ENCODE measurements at places on chromosomes 4 and X.

- no peak for DNase-seq
These were observed at the start of gene FGD1 for GRCh38 chrX:54495814-54496516. Gene FGD1 (minus strand): TSS chrX:54496234. CDS start chrX:54495432, 802 bp downstream.

- DNase-seq, result no peak
These were observed 1804.7 kb downstream of the STIM2 start for GRCh38 chr4:28665306-28665705.

- no peak for DNase-seq
These were observed 63.2 kb upstream of the WWC2 start for GRCh38 chr4:183035726-183036415.

DNA sequence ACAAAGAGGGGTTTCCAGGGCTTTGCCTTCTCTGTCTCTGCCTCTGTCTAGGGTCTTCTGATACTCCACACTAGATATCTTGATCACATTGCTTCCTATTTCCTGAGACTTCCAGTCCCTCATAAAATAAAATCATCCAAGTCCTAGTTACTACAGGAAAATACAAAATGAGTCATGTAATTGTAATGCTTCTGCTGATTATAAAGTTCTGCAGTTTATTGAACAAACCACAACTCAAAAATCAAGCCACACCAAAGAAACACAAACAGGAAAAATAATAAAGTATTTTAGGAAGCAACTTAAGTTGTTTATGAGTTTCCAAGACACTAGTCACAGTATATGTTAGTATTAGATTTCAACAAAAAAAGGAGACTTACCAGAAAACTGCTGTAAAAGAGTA is 695.1 kb upstream of the GALNTL6 start:
- no peak for DNase-seq

DNA sequence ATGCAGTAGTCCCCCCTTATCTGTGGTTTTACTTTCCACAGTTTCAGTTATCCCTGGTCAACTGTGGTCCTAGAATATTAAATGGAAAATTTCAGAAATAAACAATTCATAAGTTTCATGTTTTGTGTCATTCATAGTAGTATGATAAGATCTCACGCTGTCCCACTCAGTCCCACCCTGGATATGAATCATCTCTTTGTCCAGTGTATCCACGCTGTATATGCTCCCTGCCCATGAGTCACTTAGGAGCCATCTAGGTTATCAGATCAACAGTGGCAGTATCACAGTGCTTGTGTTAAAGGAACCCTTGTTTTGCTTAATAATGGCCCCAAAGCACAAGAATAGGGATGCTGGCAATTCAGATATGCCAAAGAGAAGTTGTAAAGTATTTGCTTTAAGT is 16.2 kb upstream of the SYTL4 start:
- DNase-seq, result no peak

- no peak for DNase-seq
These were observed 32.1 kb upstream of the PAQR3 start for GRCh38 chr4:78971326-78971725.

GRCh38 chr4:150533673-150534072 is 48.3 kb upstream of the MAB21L2 start:
- no peak for DNase-seq

DNA sequence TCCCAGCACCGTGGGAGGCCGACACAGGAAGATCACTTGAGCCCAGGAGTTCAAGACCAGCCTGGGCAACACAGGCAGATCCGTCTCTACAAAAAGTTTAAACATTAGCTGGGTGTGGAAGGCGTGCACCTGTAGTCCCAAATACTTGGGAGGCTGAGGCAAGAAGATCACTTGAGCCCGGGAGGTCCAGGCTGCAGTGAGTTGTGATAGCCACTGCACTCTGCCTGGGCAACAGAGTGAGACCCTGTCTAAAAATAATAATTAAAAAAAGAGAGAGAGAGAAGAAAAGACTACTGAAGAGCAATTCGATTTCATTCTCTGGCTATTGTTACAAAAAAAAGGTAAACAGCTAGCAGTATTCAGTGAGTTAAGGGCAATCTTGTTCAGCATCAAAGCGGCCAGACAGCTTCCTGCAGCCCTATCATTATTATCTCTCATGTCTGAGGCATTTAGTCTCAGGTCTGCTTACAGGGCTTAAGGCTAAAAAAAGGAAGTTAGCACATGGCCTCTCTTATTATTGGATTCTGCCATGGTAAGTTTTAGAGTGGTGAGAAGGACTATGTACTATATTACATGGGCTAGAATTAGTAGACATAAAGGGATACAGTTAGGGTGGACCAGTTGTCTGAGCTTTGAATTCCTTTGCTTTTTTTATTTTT is 37.9 kb downstream of the ARHGEF6 start:
- DNase-seq, result no peak

GRCh38 chrX:39726771-39727170 is 371.0 kb downstream of the BCOR start:
- DNase-seq, result peak; percentile 7

DNA sequence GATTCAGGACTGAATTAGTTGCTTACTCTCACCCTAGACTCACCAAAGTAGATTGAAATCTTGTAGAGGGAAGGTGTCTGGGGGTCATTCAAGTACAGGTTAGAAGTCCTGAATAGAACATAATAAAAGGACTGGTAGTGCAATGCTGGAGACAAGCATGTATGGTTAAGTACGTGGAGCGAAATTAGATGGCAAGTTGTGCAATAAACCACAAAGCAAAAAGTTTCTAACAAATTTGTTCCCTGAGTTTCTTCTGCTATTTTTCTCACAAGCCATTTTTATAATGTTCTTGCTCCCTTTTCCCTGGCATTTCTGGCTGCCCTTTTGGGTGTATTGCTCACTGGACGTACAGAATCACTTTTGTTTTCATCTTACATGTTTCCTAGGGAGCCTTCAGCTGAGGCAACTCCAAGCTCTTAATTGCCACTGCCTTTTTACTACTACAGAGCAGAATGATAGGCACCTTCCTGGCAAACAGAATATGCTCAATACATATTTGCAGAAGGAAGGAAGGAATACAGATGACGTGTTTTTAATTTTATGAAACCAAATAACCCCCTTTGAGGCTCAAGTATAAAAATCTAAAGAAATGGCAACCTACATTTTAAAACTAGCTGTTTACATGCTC is 23.4 kb downstream of the LANCL3 start:
- no peak for DNase-seq

DNA sequence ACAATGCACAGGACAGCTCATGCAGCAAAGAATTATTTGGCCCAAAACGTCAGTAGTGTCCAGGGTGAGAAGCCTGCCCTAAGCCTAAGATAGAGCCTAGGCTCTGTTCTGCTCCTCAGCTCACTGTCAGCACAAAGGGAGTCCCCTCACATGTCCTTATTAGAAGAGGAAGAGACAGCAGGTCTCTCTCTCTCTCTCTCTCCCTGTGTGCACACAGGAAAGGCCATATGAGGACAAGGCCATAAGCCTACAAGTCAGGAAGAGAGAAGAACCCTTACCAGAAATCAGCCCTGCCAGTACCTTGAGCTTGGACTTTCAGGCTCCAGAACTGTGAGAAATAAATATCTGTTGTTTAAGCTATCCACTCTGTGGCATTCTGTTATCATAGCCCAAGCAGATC is 20.4 kb downstream of the FAM184B start:
- DNase-seq, result no peak

- DNase-seq, result no peak
These were observed 53.8 kb upstream of the HGFAC start for GRCh38 chr4:3387943-3388361.

- peak; percentile 4 for DNase-seq
These were observed 207.9 kb upstream of the ANXA3 start for GRCh38 chr4:78343682-78344081.

- no peak for DNase-seq
These were observed 85.0 kb downstream of the NFKB1 start for GRCh38 chr4:102586002-102586643.

GRCh38 chr4:88744609-88745008 is 47.0 kb upstream of the NAP1L5 start:
- no peak for DNase-seq

DNA sequence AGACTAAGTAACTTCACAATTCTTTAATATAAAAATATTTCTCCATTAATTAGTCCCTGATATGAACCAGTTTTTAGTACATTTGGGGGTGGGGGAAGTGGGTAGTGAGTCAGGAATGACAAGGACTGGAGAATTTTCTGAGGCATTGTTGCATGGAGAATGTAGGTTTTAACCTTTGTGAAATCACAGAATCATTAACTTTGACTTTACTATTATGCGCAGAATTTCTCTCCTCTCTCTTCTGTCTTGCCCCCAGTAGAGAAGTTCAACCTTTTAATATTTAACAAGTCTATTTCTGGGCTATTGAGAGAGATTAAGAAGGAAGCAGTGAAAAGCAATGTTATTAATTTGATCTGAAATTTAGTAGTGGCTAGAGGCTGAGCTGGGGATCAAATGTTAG is 597.0 kb downstream of the PCDH18 start:
- no peak for DNase-seq

- peak; percentile 2 for DNase-seq
These were observed 31.5 kb upstream of the IL21 start for GRCh38 chr4:122652379-122652778.

GRCh38 chr4:5912614-5913019 is 19.7 kb upstream of the CRMP1 start:
- no peak for DNase-seq

DNA sequence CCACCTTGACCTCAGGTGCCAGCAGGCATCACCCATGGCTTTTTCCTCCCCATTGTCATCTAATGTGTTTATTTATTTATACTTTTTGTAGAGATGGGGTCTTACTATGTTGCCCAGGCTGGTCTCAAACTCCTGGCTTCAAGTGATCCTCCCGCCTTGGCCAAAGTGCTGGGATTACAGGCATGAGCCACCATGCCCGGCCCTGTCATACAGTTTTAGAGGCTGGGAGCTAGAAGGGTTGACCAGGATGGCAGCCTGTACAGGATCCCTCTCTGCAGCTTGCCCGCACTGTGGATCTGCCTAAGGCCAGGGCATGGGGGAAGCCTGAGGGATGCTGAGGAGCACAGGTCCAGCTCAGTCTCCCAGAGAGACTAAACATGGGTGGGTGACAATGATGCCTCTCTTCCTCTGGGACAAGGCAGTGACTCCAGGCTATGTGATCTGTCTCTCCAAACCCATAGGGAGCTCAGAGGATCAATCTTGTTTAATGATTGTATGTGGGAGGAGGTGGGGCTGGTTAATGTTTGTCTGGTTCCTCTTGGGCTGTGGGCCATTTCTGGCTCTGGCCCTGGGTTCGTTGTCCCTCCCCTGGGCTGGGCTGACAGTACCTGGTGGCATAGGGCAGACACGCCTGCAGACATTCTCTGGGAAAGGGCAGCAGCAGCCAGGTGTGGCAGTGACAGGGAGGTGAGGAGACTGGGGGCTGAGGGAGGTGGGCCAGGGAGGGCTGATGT is 8.3 kb upstream of the GJB1 start:
- no peak for DNase-seq

DNA sequence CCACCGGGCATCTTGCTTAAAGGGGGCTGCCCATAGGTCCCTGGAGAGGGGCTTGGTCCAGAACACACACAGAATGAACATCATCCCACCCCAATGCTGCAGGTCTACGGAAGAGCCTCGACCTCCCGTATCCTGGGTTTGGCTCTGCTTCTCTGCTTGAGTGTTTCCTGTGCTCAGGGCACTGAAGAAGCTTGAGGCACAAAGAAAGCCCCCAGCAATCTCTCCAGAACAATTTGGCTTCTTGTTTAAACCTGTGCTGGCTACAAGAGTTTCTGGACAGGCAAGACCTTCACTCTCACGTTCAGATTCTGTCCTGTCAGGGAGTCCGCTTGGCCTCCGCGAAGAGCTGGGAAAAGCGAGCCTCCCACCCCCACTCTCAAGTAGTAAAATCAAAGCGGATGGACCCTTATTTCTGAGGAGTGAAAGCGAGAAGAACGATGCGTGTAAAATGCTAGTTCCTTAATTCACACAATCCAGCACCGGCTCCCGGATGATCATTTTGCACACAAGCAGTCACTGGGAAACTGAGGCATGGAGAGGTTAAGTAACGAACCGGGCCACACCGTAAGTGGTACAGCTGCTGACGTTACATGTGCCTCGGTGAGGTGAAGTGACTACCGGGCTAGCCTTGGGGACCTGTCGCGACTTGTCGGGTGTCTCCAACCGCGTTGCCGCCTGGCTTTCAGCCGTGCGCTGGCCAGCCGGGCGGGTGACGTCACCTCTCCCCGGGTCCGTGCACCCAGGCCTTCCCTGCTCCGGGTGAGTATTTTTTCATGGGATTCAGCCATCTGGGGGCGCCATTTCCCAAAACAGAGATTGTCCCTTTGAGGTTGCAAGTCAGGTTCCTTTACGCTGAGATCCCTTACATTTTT is 3.1 kb upstream of the SFRP2 start:
- peak; percentile 15 for DNase-seq

- no peak for DNase-seq
These were observed at the start of gene GCNA for GRCh38 chrX:71578253-71579135. Gene GCNA (plus strand): TSS chrX:71578437. CDS start chrX:71580822, 2,385 bp downstream.

DNA sequence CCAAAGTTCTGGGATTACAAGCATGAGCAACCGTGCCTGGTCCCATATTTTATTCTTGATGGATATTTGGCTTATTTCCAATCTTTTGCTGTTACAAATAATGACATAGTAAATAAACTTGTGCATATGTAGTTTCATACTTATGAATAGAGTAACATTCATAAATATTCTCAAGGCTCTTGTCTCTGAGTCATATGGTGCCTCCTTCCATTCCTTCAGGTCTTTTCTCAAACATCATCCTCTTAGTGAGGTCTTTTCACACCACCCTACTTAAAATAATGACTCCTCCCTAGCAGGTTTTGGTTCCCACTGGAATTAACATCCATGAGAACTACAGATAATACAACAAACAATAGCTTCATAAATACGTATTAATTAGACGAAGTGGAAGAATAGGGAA is 416.6 kb downstream of the IQCM start:
- DNase-seq, result no peak

- peak; percentile 97 for DNase-seq
These were observed at the start of gene ELK1 for GRCh38 chrX:47650164-47651042. Gene ELK1 (minus strand): TSS chrX:47650563. CDS start chrX:47641441, 9,122 bp downstream.

GRCh38 chrX:43958529-43958928 is 14.7 kb downstream of the NDP start:
- DNase-seq, result no peak

DNA sequence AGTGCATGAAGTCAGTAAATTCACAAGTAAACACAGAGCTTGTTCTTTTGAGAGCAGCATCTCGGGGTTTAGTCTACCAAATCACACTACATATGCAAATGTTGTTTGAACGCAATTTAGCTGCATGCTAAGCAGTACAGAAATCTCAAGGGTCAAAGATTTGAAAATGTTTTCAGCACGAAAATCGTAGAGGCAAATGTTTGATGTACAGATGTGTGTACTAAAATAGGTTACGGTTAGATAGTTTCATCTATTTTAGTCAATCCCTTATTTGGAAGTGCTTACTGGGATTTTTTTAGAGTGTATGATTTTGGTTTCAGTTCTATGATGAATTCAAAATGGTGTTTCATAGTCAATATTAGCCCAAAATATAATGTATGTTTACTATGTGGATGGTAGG is 1928.2 kb upstream of the TENM3 start:
- DNase-seq, result no peak

- DNase-seq, result peak; percentile 40
These were observed 93.6 kb upstream of the RASGEF1B start for GRCh38 chr4:81565142-81565870.

DNA sequence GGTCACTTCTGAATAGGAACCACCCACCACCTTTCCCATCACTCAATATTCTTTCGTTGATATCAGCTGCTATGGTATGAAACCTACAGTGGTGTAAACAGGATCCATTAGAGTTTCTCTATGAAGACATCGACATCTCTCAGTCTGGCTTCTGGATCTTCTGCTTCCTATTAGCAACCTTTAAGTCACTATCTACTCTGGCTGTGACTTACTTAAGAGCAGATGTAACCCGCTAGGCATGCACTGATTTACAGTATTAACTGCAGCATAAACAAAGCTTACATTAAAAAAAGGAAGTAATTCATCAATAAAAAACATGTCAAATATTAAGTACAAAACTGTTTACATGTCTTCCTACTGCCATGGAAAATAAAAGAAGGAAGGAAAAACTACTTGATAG is 96.4 kb downstream of the ANAPC10 start:
- no peak for DNase-seq

Measured in caudate nucleus (tissue), 63 donors.